Keratinocyte (primary cell): ENCODE measurements at places on chromosomes 16 and 17.

DNA sequence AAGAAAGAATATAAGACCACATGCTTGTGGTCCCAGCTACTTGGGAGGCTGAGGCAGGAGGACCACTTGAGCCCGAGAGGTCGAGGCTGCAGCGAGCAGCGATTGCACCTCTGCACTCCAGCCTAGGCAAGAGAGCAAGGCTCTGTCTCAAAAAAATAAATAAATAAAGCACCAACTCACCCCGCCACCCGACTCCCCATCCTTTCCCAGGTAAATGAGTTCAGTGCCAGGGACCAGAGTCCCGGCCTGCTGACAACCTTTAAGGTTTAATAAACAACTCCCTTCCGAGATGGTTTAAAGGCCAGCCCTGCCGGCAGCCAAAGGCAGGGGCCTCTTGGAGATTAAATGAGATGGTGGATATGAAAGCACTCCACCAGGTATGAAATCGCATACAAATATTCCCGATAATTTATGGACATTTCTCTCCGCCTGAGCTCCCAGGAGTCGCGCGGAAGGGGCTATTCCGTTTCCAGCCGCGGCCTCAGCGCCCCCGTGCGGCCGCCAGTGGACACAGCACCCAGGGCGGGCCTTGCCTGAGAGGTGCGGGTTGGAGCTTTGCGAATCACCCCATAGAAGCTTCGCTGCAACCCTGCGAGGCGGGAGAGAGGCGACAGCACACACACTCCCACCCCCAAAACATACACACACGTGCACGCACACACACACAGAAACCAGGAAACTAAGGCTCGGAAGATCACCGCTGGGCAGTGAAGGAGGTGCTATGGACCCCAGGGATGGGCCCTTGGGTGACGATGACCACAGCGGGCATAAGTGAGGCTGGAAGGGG is 4.0 kb upstream of the RPL38 start:
- no peak for DNase-seq

GRCh38 chr17:2395258-2396181 is 5.3 kb downstream of the MNT start:
- no peak for DNase-seq

- DNase-seq: no peak
Observed at GRCh38 chr16:20873331-20873730, 26.8 kb downstream of the DCUN1D3 start.

- no peak for DNase-seq
Observed at GRCh38 chr17:39104046-39104445, 47.4 kb downstream of the PLXDC1 start.

DNA sequence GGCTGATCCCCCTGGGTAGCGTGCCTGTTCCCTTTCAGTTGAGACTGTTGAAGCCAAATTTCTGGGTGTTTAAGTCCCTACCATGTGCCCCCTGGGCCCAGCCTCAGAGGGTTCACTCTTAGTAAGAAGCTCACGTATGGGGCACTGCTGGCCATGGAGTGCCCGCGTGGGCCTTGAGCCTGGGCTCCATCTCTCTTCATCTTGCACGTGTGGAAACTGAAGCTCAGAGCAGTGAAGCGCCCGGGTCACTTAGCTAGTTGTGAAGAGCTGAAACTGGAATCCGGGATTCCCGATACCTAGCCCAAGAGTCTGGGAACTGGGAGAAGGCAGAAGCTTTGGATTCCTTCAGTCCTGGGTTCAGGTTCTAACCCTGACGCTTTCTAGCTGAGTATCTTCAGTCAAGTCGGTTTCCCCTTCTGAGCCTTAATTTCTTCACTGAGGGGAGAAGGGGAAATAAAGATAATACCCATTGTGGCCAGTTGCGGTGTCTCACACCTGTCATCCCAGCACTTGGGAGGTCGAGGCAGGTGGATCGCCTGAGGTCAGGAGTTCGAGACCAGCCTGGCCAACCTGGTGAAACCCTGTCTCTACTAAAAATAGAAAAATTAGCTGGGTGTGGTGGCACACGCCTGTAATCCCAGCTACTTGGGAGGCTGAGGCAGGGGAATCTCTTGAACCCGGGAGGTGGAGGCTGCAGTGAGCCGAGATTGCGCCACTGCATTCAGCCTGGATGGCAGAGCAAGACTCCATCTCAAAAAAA is 103.9 kb downstream of the OR1D5 start:
- no peak for DNase-seq

- no peak for DNase-seq
Observed at GRCh38 chr16:2205967-2206313, 686 bp downstream of the MLST8 start.

DNA sequence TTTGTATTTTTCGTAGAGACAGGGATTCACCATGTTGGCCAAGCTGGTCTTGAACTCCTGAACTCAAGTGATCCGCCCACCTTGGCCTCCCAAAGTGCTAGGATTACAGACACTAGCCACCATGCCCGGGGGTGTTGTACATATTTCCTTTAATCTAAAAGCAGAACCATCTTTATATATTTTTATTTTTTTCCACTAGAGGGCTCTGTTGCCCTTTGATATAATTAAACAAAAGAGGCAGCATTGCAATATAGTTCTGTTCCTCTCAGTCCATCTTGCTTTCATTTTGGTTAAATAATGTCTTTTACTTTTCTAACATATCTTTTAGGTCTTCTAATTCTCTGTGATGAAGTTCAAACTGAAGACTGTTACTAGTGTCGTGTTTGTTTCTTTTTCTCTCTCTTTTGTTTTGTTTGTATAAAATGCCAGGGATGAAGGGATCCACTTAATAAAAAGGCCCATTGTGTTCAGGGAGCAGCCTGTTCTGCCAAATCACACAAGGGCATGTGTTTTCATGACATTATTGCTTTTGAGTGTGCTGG is 23.4 kb downstream of the WWOX start:
- no peak for DNase-seq

- no peak for DNase-seq
Observed at GRCh38 chr17:6610011-6610410, 30.5 kb downstream of the KIAA0753 start.

GRCh38 chr17:80890196-80890920 is 101.3 kb upstream of the CHMP6 start:
- DNase-seq: no peak

GRCh38 chr17:4209611-4210010 is 54.2 kb downstream of the ANKFY1 start:
- DNase-seq: no peak

- DNase-seq: no peak
Observed at GRCh38 chr17:9259419-9259818, 238.1 kb downstream of the NTN1 start.

DNA sequence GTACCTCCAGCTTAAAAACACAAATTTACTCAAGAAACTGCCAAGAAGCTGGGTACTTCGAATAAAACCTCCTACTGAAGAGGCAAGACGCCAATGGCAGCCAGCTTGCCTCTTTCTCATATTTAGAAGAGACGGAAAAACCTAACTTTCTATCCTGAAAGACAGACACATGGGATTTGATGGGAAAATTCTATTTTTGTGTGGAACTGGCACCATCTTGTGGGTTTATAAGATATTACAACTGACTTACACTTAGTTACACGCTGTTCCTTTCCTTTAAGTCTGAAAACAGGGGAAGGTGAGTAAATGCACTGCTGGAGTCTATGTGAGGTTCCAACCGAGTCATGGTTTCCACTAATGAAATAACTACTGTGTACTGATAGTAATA is 10.3 kb downstream of the ZNF18 start:
- DNase-seq: no peak

DNA sequence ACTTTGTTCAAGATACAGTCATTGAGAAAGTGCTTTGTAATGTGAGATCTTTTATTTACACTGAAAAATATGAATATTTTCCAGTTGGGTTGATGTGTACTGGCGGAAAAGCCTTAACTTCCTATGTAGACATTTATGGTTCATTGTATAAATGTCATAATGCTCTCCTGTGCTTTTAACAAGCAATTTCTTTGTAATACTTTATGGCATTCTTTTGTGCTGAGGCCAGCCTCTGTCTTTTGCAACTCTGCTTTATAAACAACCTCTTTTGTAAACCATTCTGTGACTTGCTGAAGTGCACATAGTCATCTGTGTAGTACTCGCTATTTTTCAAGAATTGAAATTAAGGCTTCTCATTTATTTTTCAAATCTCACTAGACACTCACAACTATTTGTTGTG is 291.2 kb downstream of the CDH11 start:
- DNase-seq: no peak

DNA sequence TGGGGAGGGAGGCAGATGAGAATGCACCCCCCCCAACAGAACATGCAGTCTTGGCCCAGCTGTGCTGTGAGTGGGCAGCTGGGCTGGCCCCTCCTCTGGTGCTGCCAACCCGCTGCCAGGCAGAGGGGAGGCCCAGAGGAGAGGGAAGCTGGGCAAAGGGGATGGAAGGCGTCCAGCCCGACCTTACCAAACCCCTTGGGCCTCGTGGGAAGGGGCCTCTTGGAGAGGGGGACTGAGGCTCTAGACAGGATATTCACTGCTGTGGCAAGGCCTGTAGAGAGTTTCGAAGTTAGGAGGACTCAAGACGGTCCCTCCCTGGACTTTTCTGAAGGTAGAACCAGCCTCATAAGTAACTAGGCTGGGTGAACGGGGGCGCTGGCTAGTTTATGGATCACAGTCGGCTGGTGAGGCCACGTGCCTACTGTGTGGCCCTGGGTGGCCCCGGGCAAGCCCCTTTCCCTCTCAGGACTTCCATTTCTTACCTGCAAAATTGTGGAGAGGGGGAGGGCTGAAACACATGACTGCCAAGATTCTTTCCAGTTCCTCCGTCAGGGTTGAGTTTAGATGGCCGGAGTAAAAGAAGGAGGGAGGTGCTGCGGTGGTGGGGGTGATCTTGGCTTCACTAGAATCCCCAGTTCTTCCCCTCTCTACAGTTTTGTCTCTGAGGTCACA is 857 bp upstream of the STAT5A start:
- DNase-seq: no peak

- DNase-seq: no peak
Observed at GRCh38 chr17:77735566-77736198, 222.8 kb upstream of the TNRC6C start.

- no peak for DNase-seq
Observed at GRCh38 chr17:12575641-12576040, 90.0 kb upstream of the MYOCD start.

- DNase-seq: no peak
Observed at GRCh38 chr16:65413861-65414260, 292.0 kb upstream of the CDH11 start.

DNA sequence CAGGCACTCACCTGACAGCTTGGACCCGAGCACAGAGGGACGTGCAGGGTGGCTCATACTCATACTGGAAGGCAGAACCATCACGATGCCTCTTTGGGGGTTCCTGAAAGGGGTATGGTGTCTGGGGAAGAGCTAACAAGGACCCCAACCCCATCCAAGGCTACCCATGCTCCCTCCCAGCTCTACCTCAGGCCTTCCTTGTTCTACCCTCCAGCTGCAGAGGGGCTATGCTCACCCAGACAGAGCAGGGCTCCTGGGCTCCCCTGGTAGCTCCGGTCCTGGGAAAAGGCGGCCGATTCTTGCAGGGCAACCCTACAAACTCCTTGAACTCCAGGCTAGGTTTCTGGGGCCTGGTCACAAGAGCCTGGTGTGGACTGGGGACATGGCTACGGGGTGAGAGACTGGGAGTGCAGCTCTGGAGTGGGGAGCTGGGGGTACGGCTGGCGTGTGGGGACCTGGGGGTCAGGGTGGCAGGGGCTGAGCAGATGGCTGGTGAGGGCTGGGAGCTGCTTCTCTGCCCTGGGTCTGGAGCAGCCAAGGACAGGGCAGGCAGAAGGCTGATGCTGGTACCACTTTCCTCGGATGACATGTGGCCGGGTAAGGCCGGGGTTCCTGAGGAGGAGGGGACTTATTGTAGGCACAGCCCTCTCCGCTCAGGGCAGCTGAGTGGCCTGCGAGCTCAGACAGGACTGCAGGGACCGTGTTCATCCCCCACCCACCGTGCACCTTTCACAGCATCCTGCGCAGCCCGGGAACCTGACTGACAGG is 2.1 kb downstream of the ACD start:
- DNase-seq: no peak

DNA sequence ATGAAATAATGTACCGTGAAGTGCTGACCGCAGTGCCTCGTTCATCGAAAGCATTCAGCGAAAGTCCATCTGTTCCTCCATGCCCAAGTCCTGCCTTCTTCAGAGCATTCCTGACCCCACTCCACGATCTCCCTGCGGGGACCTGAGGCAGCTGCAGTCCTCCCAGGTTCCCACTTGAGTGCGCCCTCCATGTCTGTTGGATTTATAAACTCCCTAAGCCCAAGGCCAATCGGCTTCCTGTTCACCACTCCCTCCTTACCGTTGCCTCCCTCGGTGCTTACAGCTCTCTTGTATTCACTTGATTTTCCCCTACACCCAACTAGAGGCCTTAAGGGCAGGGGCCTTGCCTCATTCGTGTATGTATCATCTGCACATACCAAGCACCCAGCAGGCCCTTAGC is 2.8 kb downstream of the RAD51D start:
- DNase-seq: no peak

GRCh38 chr16:4179020-4179419 is 62.8 kb upstream of the ADCY9 start:
- no peak for DNase-seq

GRCh38 chr17:39612291-39612894 is 4.7 kb upstream of the NEUROD2 start:
- DNase-seq: no peak

GRCh38 chr16:12201216-12201615 is 224.7 kb downstream of the SNX29 start:
- no peak for DNase-seq

GRCh38 chr17:38789185-38789584 is 10.2 kb downstream of the PIP4K2B start:
- no peak for DNase-seq
